ENCODE measurements at places on chromosomes 4 and X. TPM values are rescaled to one million over a fixed set of nuclear protein-coding genes. Genes with fewer than 3 reads are reported as not detected.

The SSX3 gene
- not detected for total RNA-seq

The SGMS2 gene
- 80.5 TPM for total RNA-seq

The RAB39B gene
- 1.6 TPM for total RNA-seq

The NEIL3 gene
- 10.8 TPM for total RNA-seq

The C4orf36 gene
- not detected for total RNA-seq

The ARHGAP6 gene
- 29.7 TPM for total RNA-seq

The DCAF12L1 gene
- total RNA-seq: not detected

The APBB2 gene
- total RNA-seq: 40.9 TPM

The LDOC1 gene
- 3.1 TPM for total RNA-seq

The PKD2 gene
- 45.0 TPM for total RNA-seq

The BMX gene
- total RNA-seq: not detected

The NCAPG gene
- 51.6 TPM for total RNA-seq

The CYBB gene
- not detected for total RNA-seq

The HS6ST2 gene
- 0.20 TPM for total RNA-seq

The GLRA2 gene
- total RNA-seq: not detected

The AWAT2 gene
- total RNA-seq: not detected

The ELOVL6 gene
- total RNA-seq: 17.3 TPM
